ENCODE measurements at places on chromosomes 3 and 15. TPM values are rescaled to one million over a fixed set of nuclear protein-coding genes. Genes with fewer than 3 reads are reported as not detected.

GRCh38 chr15:69194025-69194827, 33.8 kb downstream of the GLCE start:
- no peak for DNase-seq

DNA sequence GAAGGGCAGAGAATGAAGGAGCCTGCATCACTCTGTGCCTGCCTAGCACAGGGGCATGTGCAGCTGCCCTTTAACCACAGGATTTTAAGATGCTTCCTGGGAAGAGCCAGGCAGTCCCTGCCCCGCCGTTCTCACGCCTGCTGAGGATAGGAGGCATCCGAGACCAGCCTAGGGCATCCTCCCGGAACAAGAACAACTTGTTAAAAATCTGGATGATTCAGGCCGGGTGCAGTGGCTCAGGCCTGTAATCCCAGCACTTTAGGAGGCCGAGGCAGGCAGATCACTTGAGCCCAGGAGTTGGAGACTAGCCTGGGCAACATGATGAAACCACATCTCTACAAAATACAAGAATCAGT, 15.2 kb downstream of the NRROS start:
- no peak for DNase-seq

DNA sequence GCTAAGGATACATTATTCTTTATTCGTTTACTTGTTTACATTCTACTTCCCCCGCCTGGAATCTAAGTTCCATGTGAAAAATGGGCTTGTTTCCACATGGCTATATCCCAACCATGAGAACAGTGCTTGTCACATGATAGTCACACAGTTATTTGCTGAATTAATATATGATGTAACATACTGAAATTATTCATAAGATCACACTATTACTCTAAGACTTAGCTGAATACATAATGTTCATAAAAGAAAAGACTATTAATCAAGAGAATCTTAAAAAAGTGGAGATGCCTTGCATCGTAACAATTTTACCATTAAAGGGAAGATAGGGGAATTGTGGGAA, 6.5 kb downstream of the PBRM1 start:
- DNase-seq: no peak

GRCh38 chr3:194711913-194712312, 26.2 kb downstream of the FAM43A start:
- no peak for DNase-seq

DNA sequence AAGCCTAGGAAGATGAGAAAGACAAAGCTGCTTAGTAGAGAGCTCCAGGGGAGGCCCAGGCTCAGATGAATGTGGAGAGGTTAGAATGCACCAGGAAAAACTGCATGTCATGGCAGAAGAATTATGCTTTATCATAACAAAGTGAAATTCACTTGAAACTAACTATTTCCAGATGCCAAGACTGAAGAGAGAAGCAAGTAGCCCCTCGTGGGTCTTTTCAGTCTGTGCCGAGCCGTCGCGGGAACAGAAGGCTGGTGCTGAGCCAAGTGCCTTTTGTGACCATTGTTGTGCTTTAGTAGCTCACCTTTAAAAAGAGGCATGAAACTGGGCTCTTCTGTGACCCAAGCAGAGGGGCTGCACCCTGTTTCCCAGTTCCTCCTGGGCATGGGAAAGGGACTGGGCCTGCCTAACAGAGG, 73.2 kb downstream of the CHDH start:
- DNase-seq: no peak

The SEMA3B gene
- 116 TPM for total RNA-seq

Data from left colon (tissue), 2 donors.